ENCODE measurements at places on chromosomes 6 and 20.

DNA sequence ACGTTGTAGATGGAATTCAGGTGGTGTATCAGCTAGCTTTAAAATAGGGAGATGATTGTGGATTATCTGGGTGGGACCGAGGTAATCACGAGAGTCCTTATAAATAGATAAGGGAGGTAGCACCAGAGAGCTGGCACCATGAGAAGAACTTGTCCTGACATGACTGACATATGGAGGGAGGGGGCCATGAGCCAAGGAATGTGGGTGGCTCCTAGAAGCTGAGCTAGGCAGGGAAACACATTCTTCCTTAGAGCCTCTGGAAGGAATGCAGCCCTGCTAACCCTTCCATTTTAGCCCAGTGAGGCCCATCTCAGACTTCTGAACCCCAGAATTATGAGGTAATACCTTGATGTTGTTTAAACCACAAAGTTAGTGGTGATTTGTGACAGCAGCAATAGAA, 321.1 kb upstream of the SULF2 start:
- DNase-seq: no peak

- no peak for DNase-seq
Measured at GRCh38 chr6:154909821-154910220, 85.3 kb upstream of the TIAM2 start.

DNA sequence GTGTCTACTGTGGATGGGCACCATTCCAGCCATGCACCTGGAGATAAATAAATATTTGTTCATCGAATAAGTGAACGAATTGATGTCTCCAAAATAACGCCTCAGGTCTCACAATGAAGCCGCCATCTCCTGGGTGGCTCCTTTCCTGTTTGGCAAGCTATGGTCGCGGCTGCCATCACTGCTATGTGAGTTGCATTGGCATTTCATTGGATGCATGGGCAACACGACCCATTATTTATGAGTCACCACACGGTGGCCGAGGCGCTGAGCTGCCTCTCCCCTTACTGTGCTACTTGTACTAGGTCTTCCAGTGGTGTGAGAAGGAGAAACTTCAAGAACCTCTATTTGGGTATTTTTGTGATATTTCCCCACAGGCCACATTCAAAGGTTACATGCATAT, 21.3 kb upstream of the PDE10A start:
- DNase-seq: no peak

GRCh38 chr6:169215201-169215681, 38.4 kb downstream of the THBS2 start:
- no peak for DNase-seq

- DNase-seq: no peak
Measured at GRCh38 chr6:149150801-149151398, 166.6 kb upstream of the TAB2 start.

DNA sequence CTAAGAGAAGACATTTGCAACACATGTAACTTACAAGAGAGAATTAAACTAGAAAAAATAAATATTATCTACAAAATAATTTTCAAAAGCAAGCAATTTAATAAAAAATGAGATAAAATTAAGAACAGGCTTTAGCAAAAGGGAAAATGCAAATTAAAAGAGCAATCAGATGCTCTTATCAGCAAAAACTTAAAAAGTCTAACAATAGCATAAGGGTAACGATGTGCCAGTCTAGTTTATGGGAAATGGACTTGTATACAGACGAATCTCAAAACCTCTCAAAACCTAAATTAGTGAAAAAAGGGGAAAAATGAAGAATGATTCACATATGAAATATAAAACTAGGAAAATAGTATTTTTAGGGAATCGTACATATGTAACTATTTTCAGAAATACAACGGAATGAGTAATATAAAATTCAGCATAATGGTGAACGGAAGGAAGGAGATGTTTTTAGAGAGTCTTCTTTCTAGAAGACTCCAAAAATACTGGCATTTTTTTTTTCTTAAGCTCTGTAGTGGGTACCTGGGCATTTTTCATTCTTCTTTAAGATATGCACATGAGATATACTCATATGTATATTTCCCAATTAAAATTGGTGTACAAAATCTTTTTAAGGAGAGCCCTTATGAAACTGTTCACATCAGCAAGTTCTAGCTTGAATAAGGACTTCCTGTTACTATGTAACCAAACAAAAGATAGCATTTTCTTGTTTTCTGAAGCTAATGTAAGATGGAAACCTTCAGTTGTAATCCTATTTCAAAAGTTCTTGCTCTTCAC, 927 bp upstream of the MANEA start:
- DNase-seq: no peak

GRCh38 chr20:44030394-44030793, 115.7 kb downstream of the TOX2 start:
- no peak for DNase-seq

GRCh38 chr6:36735110-36736071, 37.8 kb downstream of the RAB44 start:
- no peak for DNase-seq

GRCh38 chr20:20582734-20583133, 129.7 kb downstream of the RALGAPA2 start:
- no peak for DNase-seq

DNA sequence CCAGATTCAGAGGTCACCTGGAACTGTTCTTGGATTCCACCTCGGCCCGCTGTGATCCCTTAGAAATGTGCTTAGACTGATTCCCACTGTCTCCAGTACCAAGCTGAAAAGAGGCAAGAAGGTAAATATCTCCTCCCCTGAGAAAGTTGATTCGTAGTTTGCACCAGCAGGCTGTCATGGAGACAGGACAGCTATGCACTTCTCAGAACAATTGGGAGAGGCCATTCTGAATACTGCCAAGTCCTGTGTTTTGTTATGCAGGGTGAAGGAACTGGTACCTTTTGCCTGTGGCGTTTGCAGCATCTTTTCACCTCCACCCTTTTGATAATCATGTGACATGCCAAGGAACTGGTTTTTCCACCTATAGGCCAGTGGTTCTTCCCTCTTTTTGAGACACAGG, 58.2 kb upstream of the RNGTT start:
- no peak for DNase-seq

- DNase-seq: no peak
Measured at GRCh38 chr20:8545212-8545611, 413.1 kb downstream of the PLCB1 start.

DNA sequence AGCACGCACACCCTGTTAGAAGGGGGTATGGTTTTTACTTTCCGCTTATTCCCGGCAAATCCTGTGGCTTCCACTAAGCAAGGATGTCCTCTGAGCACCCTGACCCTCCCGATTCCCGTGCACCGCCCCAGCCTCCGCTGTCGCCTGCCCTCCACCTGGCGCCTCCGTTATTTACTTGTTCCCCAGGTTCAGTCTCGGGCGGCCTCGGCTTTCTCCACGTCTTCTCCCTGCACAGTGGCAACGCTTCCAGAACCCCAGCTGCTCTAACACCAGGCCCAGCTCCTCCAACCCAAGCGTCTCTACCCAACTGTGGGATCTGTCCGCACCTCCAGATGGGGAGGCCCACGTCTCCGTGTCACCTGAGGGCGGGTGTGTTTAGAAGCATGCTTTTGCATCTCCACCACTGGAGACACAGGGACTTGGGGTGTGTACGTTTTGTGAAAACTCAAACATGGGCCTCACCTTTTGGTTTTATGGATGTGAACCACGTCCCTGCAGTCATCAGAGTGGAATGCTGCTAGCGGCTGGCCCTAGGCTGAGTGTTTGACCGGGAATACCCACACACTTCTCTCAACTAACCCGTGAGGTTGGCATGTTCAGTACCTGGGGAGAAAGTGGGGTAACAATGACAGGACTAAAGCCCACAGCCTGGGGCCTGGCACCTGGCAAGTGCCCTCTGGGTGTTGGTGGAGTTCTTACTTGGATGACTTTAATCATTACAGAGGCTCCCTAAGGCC, 79.9 kb downstream of the THBS2 start:
- DNase-seq: no peak

- no peak for DNase-seq
Measured at GRCh38 chr20:55693641-55694040, 311.7 kb downstream of the CBLN4 start.

GRCh38 chr6:29071831-29072723, 15.0 kb downstream of the OR2B3 start:
- peak; percentile 75 for DNase-seq

- DNase-seq: no peak
Measured at GRCh38 chr6:56786256-56786655, 143.6 kb upstream of the DST start.

GRCh38 chr20:50004229-50004628, 21.4 kb downstream of the SNAI1 start:
- DNase-seq: no peak

- DNase-seq: no peak
Measured at GRCh38 chr6:4316867-4317400, 181.6 kb upstream of the ECI2 start.

- DNase-seq: no peak
Measured at GRCh38 chr20:38355161-38356012, 9.1 kb downstream of the LBP start.

GRCh38 chr6:133587546-133588160, 301.3 kb upstream of the TCF21 start:
- no peak for DNase-seq

GRCh38 chr20:24828992-24829648, 119.9 kb upstream of the CST7 start:
- DNase-seq: no peak

DNA sequence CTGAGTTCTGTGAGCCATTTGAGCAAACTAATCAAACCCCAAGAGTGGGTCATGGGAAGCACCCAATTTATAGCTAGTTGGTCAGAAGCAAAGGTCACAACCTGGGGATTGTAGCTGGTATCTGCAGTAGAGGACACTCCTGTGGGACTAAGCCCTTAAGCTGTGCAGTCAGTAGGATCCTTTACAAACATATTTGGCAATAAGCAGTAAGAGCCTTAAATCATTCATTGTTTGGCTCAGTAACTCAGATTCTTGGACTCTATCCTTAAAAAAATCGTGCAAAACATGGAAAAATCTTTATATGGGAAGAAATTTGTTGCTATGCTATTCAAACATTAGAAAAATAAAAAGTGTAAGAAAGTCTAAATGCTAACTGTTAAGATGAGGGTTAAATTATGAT, 29.9 kb downstream of the FRK start:
- DNase-seq: no peak

- DNase-seq: no peak
Measured at GRCh38 chr20:63053432-63054102, 46.8 kb upstream of the BHLHE23 start.

- no peak for DNase-seq
Measured at GRCh38 chr6:163655217-163656121, 241.0 kb downstream of the QKI start.

GRCh38 chr20:1225783-1226654, at the start of gene RAD21L1:
RAD21L1 (plus strand) TSS chr20:1226044; CDS start chr20:1228454, 2,410 bp downstream.
- peak; percentile 98 for DNase-seq

DNA sequence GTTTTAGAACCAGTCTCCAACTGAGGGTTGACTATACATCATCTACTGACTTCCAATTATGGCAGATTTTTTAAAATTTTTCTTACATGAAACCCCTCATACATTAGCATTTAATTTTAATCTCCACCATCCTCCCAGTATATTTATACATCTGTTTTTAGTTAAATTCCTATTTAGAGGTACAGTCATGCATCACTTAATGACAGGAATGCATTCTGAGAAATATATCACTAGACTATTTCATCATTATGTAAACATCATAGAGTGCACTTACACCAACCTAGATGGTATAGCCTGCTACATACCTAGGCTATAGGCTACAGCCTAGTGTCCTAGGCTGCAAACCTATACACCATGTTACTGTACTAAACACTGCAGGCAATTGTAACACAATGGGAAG, 316.7 kb upstream of the MARCKS start:
- DNase-seq: no peak

DNA sequence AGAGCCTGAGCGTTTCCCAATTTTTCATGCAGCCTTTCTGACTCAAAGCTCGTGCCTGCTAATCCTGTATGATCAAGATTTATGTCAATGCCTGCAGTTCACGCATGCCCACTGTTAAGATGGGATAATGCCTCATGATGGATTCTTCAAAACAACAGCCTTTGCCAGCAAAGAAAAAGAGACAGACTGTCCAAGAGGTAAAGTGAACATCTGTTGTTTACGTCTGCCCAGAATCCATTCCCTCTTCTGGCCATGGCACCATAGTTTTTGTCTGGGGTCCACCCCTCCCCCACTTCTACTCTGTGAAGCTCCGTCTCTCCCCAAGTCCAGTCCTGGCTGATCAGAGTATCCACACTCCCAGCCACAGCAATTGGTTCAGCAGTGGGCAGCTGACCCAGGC, 91.9 kb upstream of the EYA2 start:
- DNase-seq: no peak

DNA sequence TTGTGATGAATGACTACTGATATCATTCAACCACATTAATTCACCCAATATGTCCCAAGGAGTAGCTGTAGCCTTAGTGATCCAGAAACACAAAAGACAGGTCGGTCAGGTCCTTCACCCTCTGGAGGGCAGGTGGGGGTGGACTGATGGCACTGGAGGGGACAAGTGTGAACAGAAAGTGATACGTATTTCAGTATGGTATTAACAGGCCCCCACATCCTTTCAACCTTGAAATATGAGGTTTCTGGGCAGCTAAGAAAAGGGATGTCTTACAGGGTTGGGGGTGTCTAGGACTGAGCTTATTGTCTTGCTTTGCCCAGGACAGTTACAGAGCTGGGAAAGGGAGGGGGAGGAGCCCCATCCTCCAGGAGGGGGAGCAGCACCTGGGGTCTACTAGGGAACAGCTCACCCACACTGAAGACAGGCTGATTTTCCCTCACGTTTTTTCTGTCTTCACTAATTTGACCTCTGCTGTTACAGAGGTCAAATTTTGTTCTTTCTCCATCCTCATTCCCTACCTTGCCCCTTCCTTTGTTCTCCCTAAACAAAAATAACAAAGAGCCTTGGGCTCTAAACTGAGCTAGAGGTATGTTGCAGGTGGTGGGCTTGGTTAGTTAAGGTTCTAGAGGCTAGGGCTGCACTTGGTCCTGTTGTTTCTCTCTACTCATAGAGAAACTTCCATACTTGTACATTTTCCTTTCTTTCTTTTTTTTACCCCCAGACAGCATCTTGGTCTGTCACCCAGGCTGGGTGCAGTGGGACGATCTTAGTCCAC, 38.0 kb upstream of the EEF1A1 start:
- DNase-seq: no peak

- no peak for DNase-seq
Measured at GRCh38 chr6:29926413-29927274, 15.7 kb upstream of the HLA-A start.

DNA sequence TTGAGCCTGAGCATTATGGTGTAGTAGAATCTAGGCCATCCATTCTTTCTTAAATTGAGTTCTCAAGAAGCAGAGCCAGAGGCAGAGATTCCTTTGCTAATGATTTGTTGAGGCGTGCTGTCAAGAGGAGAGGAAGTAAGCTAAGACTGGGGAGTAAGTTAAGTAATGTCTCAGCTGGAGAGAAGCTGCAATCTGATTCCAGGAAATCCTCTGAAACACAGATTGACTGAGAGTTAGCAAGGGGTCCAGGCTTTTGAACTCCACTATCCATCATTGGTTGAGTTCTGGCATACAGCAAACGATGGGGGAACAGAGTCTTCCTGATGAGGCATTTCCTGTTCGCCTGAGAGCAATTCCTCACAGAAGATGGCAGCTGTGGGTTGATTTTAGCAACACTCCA, 207.4 kb upstream of the RAB32 start:
- no peak for DNase-seq

GRCh38 chr6:22613695-22614094, 44.3 kb downstream of the HDGFL1 start:
- no peak for DNase-seq

Measured in HEK293T (cell line).